CD4-positive, alpha-beta T cell treated with Interleukin-12 subunit alpha and Interleukin-12 subunit beta, for 1 hour (primary cell): ENCODE measurements at places on chromosomes 7 and 10.

DNA sequence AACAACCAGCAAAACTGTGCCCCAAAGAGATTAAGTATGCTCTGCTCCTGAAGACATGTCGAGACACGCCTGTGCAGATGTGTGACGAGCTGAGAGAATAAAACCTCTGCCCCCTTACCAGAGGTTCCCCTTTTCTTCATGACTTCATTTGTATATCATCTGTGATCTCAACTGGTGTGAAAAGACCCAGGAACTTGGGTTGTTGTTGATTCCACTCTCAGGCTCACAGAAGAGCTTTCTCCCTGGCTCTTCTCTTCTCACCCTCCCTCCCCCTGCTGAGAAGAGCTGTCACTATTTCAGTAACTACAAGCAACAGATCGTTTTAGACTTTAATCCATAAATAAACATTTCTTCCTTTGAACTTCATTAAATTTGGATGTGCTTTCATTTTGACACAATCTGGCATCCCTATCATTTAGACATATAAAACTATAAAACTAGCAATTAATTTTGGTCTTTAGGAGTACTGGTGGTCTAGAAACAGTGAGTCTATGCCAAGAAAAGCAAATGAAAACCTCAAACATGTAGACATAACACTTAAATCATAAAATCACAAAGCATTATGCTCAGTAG is 179.3 kb upstream of the FZD8 start:
- no peak for DNase-seq

DNA sequence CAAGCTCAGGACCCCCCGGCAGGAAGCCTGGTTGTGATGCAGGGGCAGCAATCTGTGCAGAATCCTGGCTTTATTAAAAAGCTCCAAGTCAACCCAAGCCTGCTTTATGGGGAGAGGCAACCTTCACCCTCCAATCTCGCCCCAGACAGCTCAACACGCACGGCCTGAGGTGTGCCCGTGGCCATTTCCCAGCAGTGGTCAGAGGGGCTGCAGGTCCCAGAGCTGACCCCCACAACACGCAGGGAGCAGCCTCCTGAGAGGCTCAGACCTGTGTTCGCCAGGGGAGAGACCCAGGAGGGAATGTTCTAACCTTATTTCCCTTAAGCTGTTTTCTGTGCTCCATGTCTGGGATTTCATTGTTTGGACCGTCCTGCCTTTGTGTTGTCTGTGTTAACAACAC is 108.2 kb downstream of the CTBP2 start:
- DNase-seq: no peak

GRCh38 chr10:19713159-19713558 is 103.1 kb upstream of the PLXDC2 start:
- DNase-seq: no peak

DNA sequence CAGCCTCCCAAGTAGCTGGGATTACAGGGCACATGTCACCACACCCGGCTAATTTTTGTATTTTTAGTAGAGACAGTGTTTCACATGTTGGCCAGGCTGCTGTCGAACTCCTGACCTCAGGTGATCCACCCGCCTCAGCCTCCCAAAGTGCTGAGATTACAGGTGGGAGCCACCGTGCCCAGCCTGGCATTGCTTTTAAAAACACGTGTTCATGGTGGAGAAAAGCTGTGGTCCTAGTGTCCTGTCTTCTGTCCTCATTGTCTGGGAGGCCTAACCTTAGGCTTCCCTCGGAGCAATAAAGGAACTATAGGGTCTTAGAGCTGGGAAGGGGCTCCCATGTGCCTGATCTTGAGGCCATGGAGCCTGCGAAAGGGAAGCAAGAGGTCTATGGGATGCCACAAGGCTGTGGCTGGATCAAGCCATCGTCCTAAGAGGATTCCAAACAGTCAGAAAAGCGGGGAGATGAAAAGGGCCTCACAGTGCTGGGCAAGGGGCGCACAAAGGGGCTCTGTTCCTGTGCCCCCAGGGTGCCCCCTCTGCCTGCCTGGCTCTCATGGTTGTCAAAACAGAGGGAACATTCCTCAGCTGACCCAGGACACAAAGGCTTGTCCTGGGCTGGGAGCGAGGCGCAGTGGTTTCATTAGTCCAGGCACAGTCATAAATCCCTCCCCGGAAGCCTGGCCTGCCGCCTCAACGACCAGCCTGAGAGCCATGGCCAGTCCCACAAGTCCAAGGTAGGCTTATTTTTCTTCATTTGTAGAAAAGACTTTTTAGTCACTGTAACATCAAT is 106.6 kb upstream of the TNS3 start:
- no peak for DNase-seq
